ENCODE measurements at places on chromosomes 6 and 20.

DNA sequence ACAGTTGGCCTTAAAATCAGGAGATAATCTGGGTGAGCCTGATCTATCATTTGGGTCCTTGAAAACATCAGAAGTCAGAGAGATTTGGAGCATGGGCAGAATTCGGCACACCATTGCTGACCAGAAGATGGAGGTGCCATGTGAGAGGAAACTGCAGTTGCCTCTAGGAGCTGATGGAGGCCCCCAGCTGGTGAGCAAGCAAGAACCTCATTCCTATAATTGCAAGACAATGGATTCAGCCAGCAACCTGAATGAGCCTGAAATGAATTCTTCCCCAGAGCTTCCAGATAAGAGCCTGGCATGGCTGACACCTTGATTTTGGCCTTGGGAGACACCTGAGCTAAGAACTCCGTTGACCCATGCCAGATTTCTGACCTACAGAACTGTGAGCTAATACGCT, 76.3 kb upstream of the FYN start:
- DNase-seq, result no peak

GRCh38 chr6:46440141-46440540, 51.1 kb downstream of the RCAN2 start:
- no peak for DNase-seq

- DNase-seq, result no peak
Observed at GRCh38 chr6:138429761-138430160, 25.7 kb downstream of the HEBP2 start.

- no peak for DNase-seq
Observed at GRCh38 chr6:139239064-139239463, 52.7 kb downstream of the TXLNB start.

DNA sequence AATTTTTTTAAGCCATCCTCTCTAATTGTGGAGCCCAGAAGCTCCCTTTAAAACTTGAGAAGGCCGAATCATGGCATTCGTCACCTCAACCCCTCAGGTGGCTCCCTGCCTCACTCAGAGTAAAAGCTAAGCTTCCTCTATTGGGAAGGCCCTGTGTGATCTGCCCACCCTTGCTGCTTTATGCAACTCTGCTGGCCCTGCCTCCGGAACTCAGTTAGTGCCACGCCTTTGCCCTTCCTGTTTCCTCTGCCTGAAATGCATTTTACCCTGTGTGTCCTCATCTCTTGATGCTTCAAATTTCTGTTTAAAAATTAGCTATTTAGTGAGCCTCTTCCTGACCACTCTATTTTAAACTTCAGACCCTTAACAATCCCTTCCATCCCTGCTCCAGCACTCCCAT, 5.7 kb downstream of the PACRG start:
- DNase-seq, result no peak

GRCh38 chr6:156279261-156279969, 497.8 kb upstream of the ARID1B start:
- no peak for DNase-seq

DNA sequence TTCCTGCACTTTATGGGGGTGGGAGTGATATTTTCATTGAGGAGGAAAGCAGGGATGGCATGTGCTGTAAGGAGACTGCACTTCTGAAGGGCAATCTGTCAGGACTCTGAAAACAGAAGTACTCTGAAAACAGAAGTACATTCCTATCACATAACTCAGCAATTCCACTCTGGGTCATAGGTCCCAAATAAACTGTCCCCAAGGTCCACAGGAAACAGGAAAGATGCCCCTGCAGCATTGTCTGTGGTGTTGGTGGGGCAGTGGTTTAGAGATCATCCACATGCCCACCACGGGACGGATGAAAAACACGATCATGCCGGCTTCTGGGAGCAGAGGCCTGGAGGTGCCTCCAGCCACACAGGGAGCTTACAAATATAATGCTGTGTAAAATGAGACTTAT, 150.3 kb downstream of the OTOR start:
- no peak for DNase-seq

GRCh38 chr6:3623451-3624249, 127.9 kb downstream of the PXDC1 start:
- no peak for DNase-seq

DNA sequence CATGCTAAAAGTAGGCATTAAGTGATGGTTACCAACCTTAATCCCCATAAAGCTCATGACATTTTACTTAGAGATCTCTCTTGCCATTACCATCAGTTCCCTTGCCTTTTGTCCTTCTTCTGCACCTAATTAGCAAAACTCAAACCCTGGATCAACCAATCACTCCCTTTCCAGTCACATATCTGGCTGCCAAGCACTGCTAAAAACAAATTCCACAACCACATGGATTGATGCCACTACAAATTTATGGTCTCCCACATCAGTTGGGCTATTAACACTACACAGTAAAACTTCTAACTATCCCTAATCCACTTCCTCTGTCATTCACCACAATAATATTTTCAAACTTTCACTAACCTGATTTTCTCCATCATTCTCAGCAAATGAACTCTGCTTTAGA, 54.3 kb upstream of the RNF146 start:
- no peak for DNase-seq

DNA sequence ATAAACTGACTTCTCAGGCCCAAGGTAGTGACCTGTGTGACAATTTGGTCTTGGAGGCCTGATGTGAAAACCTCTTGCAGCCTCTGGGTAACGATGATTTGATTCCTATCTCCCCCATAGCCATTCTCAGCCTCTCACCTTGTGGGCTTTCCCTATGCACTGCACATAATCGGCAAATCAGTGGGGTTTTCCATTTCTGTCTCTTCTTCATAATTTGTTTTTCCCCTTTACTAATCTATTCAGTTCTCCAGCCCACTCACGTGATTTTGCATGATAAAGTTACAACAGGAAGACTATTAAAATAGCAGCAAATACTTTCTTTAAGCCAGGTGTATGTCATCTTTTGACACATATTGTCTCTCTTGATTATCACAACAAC, 893.7 kb downstream of the TFAP2A start:
- DNase-seq, result no peak

- DNase-seq, result no peak
Observed at GRCh38 chr6:129577691-129578090, 132.3 kb downstream of the ARHGAP18 start.

DNA sequence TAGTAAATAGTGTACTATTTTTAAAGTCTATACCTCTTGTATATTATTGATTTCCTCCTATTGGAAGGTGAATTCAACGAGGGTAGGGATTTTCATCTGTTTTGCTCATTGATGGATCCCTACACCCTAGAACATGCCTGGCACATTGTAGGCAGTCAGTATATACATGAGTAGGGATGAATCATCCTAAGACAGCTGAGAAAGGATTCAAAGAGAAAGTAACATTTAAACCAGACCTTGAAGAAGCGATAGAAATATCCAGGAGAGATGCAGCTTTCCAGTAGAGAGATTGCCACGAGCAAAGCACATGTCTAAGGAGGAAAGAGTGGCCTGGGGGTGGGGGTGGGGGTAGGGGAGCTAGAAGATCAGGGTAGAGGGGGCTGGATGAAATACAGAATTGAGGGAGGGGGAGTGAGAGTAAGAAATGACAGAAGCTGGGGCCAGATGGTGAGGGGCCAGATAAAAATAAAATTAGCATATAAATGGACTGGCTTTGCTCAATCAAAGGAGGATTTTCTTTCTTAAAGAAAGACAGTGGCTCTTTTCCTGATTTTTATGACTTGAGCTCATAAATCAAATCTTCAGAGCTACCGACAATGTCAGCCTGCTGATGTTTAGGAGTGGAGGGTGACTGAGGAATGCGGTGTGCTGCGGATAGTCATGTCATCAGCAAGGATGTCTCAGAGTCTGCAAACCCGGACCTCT, 168.2 kb downstream of the SAMD5 start:
- DNase-seq, result no peak

Data from activated CD8-positive, alpha-beta memory T cell treated with anti-CD3 and anti-CD28 coated beads for 4 hours (primary cell).